ENCODE measurements at places on chromosomes 1 and 21. TPM values are rescaled to one million over a fixed set of nuclear protein-coding genes. Genes with fewer than 3 reads are reported as not detected.

The MNDA gene
- total RNA-seq = 5.2 TPM

The ADGRB2 gene
- 1.4 TPM for total RNA-seq

The AMY2A gene
- total RNA-seq = not detected

DNA sequence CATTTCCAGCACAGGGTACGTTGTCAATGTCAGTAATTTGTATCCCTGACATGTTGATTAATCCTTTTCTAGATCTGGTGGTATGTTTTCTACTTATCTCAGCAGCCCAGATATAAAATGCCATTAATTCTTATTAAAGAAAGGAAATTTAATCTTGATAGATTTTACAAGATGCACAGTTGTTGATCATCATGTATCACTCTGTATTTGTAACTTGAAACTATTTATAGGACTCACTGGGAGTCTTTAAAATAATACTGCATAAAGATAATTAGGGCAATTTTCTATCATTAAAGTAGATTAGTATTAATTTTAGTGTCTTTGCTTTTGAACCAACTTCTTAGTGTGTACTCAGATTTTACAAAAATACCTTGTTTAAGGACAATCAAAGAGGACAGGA lies 84.9 kb downstream of the GREM2 start:
- DNase-seq = no peak

DNA sequence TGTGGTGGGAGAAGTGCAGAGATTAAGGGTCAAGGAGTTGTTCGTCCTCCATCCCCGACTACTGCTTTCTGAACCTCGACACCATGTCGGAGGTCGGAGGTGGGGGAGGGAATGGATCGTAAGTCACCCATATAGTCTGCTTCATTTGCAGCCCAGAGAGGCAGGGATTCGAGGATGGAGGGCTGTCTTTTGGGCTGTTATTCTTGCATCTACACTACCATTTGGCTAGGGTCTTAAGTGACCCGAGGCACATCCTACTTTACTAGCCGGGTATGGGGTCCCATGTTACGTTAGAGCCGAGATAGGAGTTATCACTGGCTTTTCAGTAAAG lies 578 bp downstream of the USP21 start:
- no peak for DNase-seq

DNA sequence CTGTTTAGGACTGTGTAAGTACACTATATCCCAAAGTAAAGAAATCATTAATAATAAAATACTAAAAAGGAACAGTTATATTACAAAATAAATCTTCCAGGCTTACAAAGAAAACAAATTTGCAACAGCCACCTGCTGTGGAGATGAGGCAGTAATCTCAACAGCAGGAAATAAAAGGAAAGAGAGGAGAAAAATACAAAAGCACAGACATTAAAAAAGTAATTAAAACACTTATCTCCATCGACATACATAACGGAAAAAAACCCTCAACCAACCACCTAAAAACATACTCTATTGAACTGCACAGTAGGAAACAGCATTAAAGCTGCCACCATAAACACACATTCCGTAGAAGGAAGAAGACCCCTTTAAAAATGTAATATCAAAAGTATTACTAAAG lies 317.6 kb downstream of the DPYD start:
- no peak for DNase-seq

DNA sequence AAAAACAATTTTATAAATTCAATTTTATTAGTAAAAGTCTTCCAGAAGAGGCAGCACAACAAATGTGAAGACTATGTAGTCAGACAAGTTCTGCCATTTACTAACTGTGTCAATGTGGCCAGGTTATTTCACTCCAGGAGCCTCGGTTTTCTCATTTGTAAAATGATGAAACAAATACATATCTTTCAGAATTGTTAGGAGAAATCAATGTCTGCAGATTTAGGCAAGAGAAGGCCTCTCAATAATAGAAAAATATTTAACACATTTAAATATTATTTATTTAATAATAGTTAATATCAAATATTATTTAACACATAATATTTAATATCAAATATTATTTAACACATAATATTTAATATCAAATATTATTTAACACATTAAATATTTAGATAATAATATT lies 75.6 kb upstream of the PTGFR start:
- DNase-seq = no peak

- no peak for DNase-seq
Measured at GRCh38 chr1:223076362-223076761, 66.7 kb downstream of the TLR5 start.

The IL24 gene
- total RNA-seq = not detected

GRCh38 chr1:209383422-209383821 lies 200.1 kb upstream of the CAMK1G start:
- no peak for DNase-seq

- no peak for DNase-seq
Measured at GRCh38 chr1:235461954-235462353, 42.3 kb downstream of the B3GALNT2 start.

DNA sequence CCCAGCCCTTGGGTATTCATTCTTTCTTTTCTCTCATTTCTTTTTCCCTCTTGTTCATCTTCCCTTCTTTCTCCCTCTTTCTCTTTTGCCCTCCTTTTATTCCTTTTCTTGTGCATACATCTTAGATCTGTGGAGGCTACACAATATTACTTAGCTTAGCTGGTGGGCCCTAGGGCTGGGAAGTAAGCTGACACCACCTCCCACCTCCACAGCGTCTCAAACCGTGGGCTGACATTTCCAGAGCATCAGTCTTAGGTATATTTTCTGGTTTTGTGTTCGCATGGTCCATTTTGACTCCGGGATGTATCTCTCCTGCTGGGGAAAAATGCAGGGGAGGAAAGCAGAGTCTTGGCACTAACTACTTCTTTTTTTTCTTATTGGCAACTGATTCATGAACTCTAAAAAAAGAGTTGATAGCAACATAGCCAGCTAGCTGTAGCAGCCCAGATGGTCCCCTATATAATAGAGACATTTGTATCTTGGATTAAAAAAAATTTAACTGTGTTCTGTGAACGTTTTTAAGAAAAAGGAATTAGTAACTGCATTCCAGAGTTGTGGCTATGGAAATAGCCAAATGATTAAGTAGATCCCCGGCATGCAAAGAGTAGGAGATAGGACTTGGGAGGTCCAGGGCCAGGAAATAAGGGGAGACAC lies 15.5 kb downstream of the CNIH3 start:
- no peak for DNase-seq

DNA sequence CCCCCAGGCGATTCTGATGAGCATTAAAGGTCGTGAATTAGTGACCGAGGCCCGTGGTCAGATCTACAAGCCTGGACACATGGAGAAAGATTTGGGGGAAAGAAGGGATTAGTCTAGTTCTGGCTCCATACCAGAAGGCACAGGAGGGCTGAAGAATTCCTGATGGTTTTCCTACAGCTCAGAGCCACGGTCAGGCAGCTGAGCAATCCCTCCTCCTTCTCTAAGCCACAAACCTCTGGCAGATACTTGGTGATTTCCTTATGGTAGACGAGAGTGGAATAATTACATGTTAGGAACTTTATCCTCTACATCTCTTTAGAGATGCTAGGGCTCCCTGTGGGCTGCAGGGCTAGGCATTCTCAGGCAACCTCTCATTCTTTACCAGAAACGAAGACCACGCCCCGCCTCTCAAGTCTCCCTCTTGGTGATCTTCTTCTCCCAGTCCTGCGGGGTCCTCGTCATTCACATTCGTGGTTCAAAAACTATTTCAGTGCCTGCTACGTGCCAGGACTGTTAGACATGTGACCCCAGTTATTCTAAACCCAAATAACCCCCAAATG lies 20.5 kb upstream of the ZBTB18 start:
- no peak for DNase-seq

GRCh38 chr1:156194300-156194652 lies 372 bp downstream of the SLC25A44 start:
- no peak for DNase-seq

DNA sequence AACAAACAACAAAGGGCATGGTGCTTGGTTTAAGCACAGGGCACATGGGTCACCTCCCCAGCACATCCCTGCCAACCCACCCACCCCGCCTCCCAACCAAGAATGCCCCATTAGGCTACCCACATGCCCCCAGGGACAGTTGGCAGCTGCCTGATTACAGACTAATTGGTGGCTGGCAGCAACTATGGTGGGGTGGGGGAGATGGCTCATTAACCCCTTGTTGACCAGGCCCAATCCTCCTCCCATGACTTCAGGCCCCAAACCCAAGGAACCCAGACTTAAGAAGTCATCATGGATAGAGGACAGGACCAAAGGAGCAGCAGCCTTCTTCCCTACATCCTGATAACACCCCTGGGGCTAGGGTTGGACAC lies 1.3 kb downstream of the RIMS3 start:
- DNase-seq = no peak

The LENEP gene
- not detected for total RNA-seq

The NUP210L gene
- total RNA-seq = not detected

The ANKRD45 gene
- total RNA-seq = not detected

DNA sequence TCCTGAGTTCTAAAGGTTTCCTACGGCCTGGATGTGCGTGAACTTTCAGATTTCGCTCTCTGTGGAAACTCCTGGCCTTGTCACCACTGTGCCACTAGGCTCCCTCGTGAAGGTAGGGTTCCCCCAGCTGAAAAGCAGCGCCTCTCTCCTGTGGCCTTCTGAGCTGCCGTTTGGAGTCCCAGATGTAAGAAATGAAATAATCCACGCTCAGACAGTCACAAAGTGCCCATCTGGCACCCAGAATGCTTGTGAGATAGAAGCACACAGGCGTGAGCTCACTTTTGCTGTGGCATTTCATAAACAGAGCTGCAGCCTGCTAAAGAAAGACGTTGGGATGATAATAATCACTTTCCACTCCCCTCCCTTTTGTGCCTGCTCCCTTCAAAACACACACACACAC lies 65.8 kb downstream of the LMO4 start:
- DNase-seq = no peak

GRCh38 chr1:115301438-115302020 lies 36.5 kb downstream of the NGF start:
- no peak for DNase-seq

Measured in T-helper 17 cell (primary cell).